ENCODE measurements at places on chromosomes 12 and 14.
A peak's percentile ranks its signal among the peaks of the same experiment; 100 is the strongest.

GRCh38 chr14:23376482-23377197 is at the start of gene CMTM5:
TSS of gene CMTM5 (plus strand) at chr14:23377046. CDS start at chr14:23377252, 206 bp downstream.
- DNase-seq = peak; percentile 25

GRCh38 chr12:122820138-122820537 is 15.1 kb upstream of the HIP1R start:
- DNase-seq = no peak

GRCh38 chr12:124618291-124618902 is 51.0 kb upstream of the NCOR2 start:
- DNase-seq = no peak

- no peak for DNase-seq
Observed at GRCh38 chr12:52171950-52172512, 19.8 kb downstream of the KRT80 start.

DNA sequence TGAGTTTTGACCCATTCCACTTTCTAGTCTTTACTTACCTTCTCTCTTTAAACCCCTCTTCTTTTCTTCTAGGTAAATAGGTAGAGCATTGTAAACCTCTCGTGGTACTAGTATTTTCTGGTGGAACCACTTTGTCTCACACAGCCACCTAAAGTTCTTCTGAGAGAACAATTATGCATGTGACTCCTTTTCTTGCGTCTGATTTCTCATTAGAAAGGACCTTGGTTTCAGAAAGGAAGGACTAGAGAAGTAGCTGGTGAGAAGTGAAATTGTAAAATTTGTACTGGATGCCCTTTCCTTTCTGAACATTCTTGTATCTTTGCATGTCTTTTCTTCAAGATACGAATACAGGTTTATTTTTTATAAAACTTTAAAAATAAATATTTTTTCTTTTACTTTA is 99.0 kb downstream of the NUBPL start:
- DNase-seq = no peak

- DNase-seq = no peak
Observed at GRCh38 chr14:33477797-33478196, 473.1 kb downstream of the EGLN3 start.

- DNase-seq = no peak
Observed at GRCh38 chr12:54795644-54796043, 58.7 kb upstream of the MUCL1 start.

DNA sequence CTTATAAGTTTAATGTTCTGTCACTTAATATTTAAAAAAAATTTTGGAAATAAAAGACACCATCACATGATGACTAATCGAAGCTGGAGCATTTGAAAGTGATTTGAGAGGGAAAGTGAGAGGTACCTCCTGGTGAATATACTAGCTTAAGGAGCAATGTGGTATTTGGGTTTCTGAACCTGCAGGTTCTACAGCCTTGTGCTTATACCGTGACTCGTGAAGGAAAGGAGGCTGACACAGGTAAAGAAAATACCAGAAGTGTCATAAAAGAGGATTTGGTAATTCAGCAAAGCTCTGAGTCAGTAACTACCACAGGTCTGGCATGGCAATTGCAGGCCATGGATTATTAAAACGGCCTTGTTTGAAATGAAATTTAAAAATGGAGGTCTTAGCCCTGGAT is 151.0 kb downstream of the SLC38A4 start:
- DNase-seq = no peak

DNA sequence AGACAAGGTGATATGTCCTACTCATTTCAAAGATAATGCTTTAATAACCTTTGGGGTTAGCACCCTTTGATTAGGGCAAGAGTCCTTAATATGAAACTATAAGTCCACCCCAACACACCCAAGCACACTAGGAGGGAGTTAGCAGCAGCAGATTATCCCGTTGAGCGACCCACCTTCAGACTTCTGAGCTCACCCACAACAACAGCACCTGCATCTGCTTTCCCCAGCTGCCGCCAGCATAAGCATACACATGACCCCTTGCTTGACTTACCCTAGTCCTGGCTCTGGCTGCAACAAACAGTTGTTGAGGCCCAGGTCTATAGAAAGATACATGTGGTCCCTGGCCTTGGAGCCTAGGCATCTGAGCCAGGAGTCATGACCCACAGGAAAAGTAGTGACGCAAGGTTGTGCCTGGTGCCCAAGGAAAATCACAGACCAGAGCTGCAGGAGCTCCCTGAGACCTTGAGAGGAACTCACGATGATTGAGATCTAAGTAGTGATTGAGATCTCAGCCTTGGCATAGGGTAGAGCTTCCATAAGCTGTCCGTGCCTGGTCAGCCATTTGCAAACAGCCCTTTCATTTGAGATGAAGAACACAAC is 19.0 kb downstream of the ZDHHC22 start:
- no peak for DNase-seq

DNA sequence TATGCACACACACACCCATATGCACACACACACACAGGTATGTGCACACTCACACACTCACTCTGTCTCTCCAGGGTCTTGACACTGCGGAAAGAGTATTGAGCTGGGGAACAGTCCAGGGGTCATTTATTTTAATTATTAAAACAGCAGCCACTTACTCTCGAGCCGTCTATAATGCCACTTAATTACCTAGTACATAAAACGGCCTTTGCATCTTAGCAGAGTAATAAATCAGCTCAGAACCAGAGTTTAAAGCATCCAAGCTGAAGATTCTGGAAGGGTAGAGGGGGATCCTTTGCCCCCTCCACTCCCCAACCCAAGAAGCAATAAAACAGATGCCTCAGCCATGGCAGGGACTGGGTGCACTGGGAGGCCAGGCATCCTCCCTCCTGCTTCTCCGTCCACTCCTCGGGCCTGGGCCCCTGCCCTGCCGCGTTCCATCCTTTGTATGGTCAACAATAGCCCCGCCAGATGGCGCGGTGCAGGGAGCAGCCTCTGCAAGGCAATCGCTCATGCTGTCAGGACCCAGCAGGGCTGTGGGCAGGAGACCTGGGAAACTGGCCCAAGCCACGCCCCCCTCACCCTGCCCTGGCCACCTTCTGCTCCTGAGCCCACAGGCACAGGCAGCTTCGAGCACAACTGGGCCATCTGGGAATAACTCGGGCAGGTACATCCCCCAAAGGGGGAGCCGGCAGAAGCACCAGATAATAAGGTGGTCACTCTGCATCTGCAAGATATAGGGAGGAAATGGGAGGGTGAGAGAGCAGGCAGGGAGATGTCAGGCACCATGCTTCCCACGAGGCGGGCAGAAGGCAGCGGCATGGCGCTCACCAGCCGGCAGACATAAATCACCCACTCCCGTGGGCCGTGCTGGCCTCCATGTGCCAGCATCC is 40.9 kb downstream of the CCDC85C start:
- peak; percentile 50 for DNase-seq

Data from fibroblast of skin of scalp (primary cell).